T-helper 9 cell (primary cell): ENCODE measurements at places on chromosomes 3 and 15.

GRCh38 chr15:55743729-55744655 is 1.0 kb upstream of the PRTG start:
- no peak for DNase-seq

DNA sequence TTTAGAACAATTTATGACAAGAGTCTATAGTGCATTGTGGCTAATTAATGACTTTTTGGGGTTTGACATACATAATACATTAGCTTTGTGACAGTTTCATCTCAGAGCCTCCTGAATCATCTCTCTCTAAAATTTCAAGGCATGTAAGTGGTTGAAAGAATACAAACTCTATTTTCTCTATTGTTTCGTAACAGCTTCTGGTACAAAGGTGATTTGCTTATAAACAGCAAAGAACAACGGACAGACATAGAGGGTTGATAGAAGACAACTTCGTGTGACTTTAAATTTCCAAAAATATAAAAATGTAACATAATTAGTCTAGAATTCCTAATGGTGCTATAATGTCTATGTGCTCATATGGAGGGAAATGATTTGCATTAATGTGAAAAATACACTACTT is 21.3 kb downstream of the CNTN3 start:
- no peak for DNase-seq

DNA sequence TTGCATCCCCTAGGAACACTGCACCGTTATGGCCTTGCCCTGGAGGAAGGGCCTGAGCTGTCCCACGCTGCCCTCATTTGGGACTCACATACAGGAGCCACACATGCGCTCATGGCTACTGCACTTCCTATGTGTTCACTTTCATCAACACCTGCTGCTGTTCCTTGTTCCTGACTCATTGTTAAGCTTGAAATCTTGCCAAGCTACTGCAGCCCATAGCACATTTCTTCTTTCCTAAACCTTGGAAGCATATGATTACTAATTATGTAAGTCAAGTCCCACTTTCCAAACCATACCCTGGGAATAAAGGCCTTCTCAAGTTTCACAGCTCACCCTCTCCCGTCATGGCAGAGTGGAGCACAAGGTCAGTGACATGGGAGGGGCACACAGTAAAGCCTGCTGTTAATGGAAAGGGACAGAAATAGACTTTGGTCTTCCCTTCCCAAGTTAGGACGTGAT is 307.9 kb downstream of the CLSTN2 start:
- DNase-seq: no peak

DNA sequence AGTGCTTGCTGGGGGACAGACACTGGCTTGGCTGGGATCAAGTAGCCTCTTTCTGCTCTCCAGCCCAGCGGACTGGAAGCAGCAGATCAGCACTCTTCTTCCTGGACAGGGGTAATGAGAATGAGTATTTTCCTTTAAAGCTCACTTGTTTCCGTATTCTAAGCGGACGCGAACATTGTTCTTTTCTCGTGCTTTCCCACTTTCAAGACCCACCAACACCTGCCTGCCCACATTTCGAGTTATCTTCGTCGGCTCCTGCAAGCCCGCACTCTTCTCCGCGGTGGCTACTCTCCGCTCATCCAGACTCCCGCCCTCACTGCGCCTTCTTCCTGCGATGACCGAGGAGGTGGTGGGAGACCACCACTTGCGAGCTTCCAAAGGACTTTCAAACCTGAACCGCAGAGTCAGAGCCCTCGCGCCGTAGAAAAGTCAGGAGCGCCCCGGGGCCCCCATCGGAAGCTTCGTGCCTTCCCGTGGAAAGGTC is 1.6 kb upstream of the PPM1L start:
- no peak for DNase-seq

GRCh38 chr15:26676115-26676514 is 96.8 kb downstream of the GABRB3 start:
- no peak for DNase-seq

DNA sequence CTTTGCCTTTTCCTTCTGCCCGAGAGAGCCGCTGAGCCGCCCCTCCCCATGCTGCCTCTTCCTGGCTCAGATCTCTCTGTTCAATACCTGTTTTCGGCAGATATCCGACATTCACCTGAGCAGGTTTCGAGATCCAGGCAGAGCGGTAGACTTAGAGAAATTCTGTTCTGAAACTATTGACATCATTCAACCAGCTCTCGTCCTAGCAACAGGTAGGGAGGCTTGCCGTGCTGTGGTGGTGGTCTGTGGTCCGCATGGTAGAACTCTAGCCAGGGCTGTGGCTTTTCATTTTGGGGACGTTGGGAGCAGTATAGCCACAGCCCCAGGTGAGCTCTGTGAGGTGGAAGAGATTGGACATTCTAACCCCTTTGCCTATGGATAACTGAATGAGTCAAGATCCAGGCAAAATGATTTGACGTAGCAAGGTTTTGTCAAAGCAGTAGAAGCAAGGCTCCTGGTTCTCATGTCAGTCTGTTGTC is 810 bp downstream of the TMEM62 start:
- DNase-seq: no peak

DNA sequence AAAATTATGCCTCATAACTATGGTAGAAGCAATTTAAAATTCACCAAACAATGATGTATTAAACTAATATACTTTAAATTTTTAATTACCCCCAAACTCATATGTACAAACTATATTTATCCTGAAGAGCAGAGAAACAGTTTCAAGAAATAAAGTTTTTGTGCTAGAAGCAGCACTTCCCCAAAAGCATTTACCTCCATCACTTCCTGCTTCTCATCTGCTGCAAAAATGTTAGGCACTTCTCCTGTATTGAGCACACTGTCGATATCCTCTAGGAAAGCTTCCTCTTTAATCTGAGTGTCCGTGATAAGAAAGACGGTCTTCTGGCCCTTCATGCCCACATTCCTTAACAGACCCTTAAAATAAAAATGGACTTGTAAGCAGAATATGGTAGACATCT is 101.5 kb upstream of the ASB14 start:
- no peak for DNase-seq

DNA sequence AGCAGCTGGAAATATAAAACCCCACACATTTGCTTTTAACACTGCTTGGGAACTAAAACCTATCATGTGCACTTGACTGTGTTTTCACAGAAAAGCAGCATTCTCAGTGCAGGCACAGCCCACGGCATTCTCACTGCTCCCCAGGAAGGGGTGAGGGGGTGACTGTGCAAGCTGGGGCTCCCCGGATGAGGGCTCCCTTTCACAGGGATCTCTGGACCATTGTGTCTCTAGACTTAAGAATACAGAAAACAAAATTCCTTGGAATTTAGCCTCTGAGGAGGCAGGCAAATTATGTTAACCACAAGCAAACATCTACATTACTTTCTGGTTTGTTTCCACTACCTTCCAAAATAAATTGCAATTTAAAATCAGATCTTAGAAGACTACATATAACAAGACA is 100.3 kb downstream of the FSIP1 start:
- no peak for DNase-seq
